ENCODE measurements at places on chromosomes 1 and 21. TPM values are rescaled to one million over a fixed set of nuclear protein-coding genes. Genes with fewer than 3 reads are reported as not detected.

GRCh38 chr21:42471716-42472330 lies 24.2 kb downstream of the RSPH1 start:
- DNase-seq, result no peak

DNA sequence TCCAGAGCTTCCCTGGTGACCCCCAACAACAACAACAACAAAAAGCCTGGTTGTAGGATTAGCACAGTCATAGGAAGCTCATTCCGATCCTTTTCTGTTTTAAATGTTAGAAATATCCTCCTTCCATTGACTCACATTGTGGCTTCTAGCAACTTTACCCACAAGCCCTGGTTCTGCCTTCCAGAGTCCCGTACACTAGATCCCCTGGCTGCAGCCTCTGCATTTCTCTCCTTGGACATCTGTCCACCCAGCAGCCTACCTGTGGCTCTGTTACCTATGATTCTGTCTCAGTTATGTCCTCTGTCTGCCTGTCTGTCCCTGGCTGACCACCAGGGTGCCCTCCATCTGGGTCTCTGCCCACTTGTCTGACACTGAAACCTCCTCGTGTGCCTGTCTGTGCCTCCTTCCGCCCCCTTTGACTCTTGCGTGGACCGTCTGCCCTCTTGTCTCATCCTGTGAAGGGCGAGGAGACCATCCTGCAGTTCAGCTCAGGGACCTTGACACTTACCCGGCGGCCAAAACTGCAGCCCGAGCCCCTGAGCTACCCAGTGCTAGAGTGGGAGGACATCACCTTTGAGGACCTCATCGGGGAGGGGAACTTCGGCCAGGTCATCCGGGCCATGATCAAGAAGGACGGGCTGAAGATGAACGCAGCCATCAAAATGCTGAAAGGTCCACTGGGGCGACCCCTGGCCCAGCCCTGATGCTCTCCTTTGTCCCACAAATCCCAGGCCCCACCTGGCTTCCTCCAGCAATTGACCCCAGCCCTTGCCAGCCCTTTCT lies 16.1 kb downstream of the TIE1 start:
- DNase-seq, result no peak

- DNase-seq, result no peak
These were observed 40.8 kb downstream of the MCOLN2 start for GRCh38 chr1:84956097-84956496.

Gene SLX9
- 15.9 TPM for total RNA-seq

- no peak for DNase-seq
These were observed 19.8 kb downstream of the OLFML2B start for GRCh38 chr1:162003830-162004215.

Gene KIAA0040
- total RNA-seq, result 93.6 TPM

Gene FLG2
- total RNA-seq, result not detected

GRCh38 chr1:150548632-150549495 lies at the start of gene ADAMTSL4:
ADAMTSL4 (plus strand) TSS chr1:150549408; CDS start chr1:150552289, 2,881 bp downstream.
- peak; percentile 67 for DNase-seq

DNA sequence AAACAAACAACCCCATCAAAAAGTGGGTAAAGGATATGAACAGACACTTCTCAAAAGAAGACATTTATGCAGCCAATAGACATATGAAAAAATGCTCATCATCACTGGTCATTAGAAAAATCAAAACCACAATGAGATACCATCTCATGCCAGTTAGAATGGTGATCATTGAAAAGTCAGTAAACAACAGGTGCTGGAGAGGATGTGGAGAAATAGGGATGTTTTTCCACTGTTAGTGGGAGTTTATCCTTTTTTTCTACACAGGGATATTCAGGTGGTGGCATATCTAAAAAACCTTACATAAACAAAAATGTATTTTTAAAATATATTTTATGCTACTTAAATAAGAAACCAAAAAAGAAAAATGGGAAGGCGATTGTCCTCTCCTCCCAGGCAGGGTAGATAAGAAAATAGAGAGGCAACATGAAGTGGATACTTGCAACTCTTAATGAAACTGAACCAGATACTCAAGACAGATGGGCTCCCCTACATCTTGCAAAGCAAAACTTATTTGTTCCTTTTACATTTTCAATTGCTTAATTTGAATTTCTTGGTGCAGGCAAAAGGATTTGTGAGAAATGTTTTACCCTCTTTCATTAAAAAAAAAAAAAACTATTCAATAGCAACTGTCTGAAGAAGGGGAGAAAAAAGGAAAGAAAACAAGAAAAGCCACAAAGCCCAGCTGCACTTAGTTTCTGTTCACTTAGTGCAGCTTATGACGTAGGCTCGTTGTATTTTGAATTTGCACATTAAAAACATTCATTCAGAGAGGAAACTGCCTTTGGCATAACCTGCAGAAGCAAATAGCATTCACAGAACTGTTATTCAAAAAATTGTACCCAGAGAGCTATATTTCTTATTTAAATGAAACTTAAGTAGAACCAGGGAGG lies 36.9 kb upstream of the RGS1 start:
- peak; percentile 80 for DNase-seq

Gene LCE3B
- not detected for total RNA-seq

GRCh38 chr21:40905251-40905650 lies 58.3 kb upstream of the DSCAM start:
- no peak for DNase-seq

Gene CYP2J2
- total RNA-seq, result 0.34 TPM

GRCh38 chr1:162626761-162627160 lies 5.5 kb upstream of the DDR2 start:
- no peak for DNase-seq

Gene GCSAML
- total RNA-seq, result not detected

DNA sequence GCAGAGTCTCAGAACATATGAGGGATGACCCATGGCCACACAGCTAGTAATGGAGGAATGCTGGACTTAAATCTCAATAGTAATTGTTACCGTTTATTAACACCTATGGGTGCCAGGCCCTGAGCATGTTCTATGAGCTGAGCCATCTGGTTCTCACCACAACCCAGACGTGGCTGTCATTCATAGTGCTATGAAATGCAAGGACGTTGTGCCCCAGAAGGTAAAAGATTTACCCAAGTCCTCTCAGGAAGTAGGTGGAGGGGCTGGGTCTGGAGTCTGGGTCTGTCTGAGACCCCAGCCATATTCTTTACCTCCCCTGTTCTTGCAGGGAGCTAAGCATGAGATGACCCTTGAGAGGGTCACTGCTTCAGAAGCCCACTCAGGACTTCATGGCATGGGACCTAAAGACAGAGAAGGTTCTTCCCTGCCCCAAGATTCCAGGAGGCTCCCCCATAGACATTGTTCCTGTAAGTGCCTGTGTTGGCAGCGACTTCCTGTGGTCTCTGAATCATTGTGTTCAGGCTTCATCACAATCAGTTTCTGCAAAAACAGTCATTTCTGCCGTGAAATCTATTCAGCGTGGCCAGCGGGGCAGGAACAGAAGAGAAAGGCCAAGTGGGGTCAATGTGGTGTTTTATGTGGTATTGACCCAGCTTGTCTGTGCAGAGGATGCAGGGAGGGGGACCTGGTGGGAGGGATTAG lies 475.4 kb downstream of the PTPRU start:
- no peak for DNase-seq

GRCh38 chr1:224707843-224708725 lies 92.0 kb downstream of the CNIH3 start:
- DNase-seq, result no peak

GRCh38 chr1:235450433-235450832 lies 53.8 kb downstream of the B3GALNT2 start:
- no peak for DNase-seq

DNA sequence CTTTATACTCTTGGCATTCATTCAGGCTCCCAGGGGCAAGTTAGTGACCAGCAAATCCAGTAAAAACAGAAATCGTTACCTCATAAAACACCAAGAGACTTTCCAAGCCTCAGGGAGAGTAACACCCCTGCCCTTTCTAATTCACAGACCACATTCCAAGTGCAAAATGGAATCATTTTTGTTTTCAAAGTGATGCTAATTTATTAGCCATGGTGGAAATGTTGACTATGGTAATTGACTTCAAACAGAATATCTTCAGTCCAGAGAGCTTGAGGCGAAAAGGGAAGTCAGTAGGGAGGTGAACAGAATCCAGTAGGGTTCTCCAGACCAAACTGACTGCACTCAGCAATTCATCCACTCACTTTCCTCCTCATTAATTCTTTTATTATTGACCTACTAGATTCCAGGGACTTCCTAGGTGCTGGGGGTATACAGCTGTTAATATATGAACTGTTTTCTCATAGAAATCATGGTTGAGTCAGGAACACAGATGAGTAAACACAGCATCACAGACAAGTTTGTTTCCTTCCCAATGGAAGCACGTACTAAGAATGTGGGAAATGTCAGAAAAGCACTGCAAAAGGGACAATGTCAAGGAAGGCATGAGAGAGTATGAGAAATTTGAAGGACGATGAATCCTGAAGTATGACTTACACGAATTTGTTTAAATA lies 388.5 kb upstream of the C1orf87 start:
- no peak for DNase-seq

DNA sequence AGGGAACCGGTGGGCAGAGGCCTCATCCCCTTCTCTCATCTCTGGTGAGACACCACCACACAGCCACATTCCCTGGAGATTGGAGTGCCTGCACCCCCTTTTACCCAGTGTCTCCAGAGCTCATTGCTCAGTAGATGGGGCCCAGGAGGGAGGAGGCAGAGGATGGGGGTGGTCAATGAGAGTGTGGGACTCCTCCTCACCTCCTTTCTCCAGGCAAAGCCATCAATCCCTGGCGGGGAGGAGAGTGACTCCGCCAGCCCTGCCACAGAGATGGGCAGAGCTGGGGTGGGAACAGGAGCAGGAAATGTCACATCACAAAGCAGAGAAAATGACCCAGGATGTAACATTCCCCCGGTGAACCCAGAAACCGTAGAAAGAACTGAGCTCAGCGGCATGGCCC lies 117.2 kb downstream of the MATN1 start:
- no peak for DNase-seq

DNA sequence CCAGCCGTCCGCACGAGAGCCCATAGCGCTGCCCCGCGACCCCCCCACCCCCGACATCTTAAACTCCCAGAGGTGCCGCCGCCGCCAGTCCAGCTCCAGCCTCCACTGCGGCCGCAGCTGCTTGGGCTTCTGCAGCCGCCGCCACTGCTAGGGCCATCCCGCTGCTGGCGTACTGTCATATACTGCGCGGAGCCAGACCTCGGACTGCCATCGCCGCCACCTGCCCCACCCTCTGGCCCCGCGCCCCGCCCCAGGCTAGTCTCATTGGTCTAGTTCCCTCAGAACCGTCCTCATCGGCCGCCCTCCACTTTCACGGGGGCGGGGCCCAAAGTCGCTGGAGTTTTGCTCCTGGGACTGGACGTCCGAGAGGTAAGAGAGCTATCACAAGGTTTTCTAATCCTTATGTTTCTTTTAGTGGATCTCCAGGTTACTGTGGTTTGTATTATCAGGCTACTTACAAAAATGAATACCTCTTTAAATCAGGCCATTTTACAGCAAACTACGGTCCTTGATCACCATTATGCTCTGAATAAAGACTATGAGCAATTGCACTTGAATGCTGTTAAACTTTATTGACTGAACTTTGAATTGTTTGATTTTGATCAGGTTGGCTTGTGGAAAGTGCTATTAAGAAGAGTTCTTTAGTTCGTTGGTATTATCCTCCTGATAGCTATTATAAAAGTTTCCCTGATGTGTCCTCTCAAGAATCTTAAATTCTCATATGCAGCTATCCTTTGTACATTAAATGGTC lies 2.8 kb upstream of the CD1D start:
- DNase-seq, result peak; percentile 65

DNA sequence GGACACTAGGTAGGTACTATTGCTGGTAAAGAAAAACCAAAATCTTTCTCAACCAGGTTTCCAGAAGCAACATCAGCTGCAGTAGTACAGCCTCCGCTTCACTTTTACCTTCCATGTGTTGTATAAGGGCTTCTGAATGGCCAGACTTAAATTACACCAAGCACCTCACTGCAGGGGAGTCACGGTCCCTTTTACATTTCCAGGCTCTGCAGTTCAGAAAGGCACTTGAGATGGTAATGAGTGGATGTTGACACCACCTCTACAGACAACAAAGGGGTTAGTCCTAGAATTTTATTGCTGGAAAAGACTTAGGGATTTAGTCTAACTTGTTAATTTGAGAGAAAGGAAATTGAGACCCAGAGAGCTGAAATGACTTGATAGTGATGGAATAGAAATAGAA lies 12.0 kb upstream of the DUSP12 start:
- no peak for DNase-seq

Gene DPT
- not detected for total RNA-seq

All from B cell (primary cell).